Kasumi-1 (cell line): ENCODE measurements at places on chromosomes 2 and 18.
A peak's percentile ranks its signal among the peaks of the same experiment; 100 is the strongest.

- DNase-seq = no peak
These were observed 11.7 kb upstream of the SMAD7 start for GRCh38 chr18:48962252-48962993.

DNA sequence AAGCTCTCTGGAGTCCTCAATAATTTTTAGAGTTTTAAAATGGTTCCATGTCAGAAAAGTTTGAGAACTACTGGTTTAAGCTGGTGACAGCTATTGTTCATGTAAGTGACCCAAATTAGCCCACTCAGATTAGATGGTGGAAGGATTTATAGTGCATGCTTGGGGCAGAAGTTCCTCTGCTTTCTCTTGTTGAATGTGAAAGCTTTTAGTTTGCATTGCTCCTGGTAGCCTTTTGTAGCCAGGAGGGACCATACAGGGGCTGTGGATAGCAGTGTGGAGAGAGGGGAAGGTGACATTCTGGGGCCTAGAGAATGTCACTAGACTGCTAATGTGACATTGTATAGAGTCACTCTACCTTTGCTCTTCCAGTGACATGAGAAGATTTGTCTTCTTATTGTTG lies 40.3 kb upstream of the IGFBP5 start:
- DNase-seq = no peak

DNA sequence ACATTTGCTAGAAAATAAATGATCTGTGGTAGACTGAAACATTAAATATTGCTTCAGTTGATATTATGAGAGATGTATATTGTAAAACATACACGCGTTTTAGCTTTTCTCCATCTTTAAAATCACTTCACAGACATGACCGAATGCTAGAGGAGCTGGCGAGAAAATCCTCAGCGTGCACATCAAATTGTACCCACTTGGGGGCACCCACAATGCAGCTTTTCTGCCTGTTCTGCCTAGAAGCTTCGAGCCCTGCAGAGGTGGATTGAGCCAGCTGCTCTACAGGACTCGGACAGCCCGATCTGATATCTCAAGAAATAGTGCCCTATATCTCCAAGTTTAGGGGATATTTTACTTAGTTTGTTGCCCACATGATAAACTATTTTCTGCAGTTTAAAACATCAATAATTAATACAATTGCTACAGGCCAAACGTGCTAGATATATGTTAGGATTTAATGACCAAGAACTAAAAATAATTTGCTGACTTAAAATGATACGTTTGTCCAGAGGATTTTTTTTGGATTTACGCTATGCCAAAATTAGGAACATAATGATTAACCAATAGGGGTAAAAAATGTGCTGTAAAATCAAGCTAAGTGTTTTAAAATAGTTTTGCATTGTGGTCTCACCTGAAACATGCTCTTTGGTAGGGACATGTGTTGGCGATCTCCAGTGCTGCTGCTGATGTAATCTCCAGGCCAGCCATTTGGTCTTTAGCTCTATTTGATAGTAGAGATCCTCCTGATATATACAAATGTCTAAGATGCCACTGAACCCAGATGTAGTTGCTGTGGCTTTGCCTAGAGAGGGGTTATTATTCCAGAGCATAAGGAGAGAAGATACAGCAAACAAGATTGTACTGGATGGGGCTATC lies 22.3 kb upstream of the ATP5MC3 start:
- DNase-seq = peak; percentile 84

DNA sequence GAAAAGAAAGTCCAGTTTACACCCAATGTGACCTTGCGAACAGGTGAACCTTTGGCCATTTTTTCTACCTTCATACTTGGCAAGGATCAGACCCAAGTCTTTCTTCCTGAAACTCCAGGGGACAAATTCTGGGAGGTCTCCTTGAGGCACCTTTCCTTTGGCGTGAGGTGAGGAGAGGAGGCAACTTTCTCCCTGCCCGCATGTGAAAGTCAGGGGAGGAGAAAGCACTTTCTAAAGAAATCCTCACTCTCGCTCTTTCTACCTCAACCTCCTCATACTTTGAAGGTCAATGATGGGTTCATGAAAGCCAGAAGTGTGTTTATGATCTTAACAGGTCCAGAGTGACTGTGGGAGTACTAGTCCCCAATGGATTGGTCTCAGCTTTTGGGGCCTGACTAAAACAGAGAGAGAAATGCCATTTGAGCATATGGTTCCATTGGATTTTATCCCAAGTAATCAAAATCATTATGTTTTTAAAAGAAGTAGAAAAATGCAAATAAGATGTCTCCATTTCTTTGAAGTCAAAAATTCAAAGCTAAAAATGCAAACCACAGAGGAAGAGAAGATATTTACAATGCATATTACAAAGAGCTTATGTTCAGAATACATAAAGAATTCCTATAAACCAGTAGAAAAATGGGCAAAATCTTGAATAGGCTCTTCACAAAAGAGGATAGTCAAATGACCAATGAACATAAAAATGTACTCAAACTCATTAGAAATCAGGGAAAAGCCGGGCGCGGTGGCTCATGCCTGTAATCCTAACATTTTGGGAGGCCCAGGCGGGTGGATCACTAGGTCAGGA lies 15.6 kb upstream of the PPM1B start:
- no peak for DNase-seq

DNA sequence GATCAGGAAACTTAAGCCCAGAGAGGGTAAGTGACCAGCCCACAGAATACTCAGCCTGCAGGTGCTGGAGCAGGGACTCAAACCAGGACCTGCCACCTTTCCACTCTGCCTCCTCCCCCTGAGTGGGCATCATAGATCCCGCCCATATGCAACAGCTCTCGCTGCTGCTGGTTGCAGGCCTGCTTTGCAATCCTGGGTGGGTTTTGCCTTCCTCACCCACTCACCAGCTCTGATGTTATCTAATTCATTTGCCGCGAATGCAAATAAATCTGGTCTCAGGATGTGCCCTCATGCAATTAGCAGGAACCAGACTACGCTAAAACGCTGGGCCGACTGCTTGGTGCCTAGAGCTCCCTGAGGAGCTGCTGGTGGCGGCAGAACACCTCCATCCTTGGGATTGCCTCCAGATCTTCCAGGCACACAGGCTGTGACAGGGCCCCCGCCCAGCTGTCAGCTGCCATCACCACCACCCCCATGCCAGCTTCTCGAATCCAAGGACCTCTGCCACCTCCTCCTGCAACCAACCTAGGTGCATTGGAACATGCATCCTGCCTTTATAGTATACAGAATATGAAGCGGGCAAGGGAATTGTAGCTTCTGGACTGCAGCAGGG lies 28.8 kb downstream of the CNGA3 start:
- no peak for DNase-seq

DNA sequence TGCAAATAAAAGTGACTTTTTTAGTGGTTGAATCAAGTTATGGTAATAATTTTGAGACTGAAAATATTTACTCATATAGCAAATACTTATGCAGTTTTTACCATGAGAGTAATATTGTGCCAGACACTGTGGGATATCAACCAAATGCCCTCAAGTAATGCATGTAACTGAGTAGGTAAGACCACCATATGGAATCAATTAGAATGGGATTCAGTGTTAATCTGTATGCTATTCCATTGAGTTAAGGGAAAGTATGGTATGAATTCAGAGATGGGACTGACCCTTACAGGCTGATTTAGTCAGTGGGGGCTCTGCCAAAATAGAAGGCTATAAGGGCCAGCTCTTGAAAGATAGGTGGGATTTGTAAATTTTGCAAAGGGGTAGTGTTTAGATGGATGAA lies 131.6 kb downstream of the CCDC85A start:
- no peak for DNase-seq

DNA sequence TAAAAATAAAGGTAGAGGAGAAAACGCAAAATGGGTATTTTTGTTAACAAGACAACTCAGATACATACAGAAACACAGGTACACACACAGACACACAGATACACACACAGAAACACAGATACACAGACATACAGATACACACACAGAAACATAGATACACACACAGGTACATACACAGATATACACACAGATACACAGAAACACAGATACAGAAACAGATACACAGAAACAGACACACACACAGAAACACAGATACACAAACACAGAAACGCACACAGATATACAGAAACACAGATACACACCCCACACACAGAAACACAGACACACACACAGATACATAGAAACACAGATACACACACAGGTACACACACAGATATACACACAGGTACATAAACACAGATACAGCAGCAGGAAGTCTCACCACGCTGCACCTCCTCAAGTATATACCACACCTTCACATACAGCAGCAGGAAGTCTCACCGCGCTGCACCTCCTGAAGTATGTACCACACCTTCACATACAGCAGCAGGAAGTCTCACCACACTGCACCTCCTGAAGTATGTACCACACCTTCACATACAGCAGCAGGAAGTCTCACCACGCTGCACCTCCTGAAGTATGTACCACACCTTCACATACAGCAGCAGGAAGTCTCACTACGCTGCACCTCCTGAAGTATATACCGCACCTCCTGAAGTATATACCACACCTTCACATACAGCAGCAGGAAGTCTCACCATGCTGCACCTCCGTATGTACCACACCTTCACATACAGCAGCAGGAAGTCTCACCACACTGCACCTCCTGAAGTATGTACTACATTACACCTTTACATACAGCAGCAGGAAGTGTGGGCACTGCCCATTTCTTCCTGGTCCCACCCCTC lies 250.5 kb downstream of the HDAC4 start:
- no peak for DNase-seq

DNA sequence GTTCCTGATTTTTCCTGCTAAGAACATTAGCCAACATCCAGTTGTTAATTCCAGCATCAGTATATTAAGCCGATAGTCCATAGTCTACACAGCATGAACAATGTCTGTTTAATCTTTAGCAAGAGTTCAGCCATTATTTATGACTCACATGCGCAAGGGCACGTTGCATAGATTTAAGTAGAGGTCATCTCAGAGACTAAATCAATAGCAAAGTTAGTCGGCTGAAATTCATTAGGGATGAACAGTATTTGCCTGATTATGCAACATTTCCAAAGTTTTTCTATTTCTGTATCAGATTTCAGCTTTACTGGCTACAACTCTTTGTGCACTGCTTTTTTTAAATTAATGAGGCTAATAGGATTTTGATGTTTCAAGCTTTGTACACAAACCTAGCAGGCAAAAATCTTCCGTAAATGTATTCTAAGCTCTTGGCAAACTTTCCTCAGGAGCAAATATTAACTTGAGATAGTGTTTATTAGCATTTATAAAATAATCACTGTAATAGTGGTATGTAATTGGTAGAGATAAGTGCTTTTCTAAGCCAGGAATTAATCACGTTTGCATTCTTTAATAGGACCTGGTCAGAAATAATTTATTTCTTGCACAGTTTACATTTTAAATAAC lies 578.7 kb upstream of the ID2 start:
- no peak for DNase-seq

GRCh38 chr2:47254464-47254863 lies 99.4 kb upstream of the STPG4 start:
- peak; percentile 23 for DNase-seq

DNA sequence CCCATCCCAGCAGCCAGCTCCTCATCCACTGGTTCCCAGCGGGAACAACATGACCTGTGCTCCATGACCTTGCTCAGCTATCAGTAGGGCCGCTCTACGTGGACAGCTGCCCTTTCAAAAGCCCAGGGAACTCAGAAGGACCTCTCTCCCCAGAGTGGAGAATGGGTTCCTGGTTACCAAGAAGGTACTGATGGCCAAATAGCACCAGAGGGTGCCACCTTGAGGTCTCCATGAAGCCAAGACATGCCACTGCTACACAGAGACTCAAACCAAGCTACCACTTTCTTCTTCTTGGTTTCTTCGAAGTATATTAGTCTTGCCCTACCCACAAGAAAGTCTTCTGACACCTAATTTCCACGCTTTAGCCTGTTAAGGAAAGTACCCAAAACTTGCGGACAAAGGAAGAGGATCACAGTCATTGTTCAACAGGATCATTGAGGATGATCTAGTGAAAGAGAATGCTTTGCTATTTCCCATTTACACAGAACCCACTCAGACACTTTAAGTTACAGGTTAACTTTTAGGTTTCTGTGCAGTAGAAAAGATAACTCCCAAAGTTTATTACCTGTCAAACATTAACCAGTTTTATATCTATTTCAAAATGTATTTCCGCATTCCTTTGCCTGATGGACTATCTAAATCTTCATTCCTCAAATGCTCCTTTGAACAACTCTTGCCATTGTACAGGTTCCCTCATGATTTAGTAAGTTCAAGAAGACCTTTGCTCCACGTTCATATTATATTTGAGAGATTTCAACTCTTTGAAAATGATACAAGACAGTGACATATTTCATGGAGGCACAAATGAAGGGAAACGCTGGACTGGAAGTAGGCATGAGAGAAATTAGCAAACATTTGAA lies 102.2 kb downstream of the ALPK2 start:
- DNase-seq = no peak

DNA sequence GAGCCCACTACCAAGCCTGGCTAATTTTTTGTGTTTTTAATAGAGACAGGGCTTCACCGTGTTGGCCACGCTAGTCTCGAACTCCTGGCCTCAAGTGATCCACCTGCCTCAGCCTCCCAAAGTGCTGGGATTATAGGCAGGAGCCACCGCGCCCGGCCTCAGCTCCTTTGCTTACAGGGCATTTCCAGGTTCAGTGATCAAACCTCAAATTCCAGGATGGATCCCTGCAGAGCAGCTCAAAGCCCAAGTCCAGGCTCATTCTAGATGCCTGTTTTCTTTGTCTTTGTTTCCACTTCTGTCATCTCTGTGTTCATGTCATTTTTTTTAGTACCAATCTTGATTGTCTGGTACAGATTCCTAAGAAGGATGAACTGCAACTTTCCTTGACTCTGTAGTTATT lies 41.9 kb downstream of the TNFRSF11A start:
- no peak for DNase-seq

GRCh38 chr2:37985333-37985732 lies 60.2 kb downstream of the RMDN2 start:
- no peak for DNase-seq

DNA sequence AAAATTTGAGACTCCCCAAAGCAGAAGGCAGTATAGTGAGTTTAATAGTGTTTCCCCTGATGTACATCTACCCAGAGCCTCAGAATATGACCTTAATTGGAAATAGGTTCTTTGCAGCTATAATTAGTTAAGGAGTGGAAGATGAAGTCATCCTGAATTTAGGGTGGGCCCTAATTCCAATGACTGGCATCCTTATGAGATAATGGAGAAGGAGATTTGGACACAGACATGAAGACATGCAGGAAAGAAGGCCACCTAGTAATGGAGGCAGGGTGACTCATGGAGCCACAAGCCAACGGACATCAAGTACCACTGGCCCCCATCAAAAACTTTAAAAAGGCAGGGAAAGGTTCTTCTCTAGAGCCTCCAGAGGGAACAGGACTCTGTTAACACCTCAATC lies 308.9 kb downstream of the TXNL1 start:
- DNase-seq = no peak

- no peak for DNase-seq
These were observed 3.5 kb downstream of the OBSL1 start for GRCh38 chr2:219567791-219568361.

DNA sequence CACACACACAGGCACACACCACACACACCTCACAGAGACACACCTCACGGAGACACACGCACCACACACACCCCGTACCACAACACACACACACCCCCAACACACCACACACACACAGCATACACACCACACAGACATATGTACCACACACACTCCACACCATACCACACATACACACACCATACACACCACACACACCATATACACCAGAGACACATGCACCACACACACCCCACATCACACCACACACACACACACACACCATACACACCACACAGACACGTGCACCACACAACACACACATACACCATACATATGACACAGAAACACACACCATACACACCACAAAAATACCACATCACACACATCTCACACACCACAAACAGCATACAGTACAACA lies 850.7 kb downstream of the RNF144A start:
- DNase-seq = no peak
